Nucleus accumbens (tissue), 56 donors: ENCODE measurements at places on chromosomes 13 and 19.

DNA sequence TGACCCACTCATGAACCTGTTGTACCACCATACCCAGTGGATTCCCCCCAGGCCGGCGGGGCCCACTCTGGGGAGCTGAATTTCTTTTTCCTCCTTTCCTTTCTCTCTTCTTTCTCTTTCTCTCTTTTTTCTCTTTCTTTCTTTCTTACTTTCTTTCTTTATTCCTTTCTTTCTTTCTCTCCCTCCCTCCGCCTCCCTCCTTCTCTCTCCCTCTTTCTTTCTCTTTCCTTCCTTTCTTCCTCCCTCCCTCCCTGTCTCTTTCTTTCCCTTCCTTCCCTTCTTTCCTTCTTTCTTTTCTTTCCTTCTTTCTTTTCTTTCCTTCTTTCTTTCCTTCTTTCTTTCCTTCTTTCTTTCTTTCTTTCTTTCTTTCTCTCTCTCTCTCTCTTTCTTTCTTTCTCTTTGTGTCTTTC, 327.7 kb downstream of the ZNF536 start:
- DNase-seq: no peak

- DNase-seq: no peak
Observed at GRCh38 chr19:31974941-31975340, 370.5 kb upstream of the ZNF507 start.

DNA sequence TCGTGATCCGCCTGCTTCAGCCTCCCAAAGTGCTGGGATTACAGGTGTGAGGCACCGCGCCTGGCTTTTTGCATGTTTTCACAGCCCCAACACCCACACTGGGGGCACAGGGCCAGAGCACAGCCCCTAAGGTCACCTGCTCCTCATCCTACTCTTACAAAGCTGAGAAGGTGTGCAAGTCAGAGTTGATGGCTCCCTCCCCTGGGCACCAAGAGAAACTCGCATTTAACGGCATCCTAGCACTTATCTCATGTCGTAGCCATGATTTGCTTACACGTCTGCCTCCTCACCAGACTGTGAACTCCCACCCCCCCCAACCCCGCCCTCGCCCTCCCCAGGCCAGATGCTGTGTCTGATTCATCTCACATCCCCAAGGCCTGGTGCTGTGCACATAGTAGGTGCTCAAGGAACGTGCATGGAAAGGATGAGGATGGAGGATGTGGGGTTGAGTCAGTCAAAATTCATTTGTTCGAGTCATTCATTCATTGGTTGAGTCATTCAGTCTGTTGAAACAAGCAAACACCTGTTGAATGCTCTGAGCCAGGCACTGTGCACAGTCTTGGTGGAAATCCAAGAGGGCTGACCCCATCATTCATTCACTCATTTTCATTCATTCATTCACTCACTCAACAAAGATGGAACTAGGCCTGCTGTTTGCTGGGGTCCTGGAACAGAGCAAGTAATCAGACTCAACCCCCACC, 11.3 kb downstream of the SHANK1 start:
- DNase-seq: no peak

DNA sequence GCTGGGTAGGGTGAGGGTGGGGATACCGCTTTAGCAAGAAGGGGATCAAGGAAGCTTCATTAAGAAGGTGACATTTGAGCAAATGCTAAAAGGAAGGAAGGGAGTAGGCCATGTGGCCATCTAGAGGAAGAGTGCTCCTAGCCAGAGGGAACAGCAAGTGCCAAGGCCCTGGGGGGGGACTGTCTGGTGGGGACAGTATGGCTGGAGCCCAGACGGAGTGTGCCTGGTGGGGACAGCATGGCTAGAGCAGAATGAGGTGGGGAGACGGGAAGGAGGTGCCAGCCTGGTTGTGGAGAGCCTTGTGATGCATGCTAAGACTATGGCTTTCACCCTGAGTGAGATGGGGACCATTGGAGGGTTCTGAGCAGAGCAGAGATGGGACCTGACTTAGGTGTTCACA, 2.1 kb upstream of the TGFB1 start:
- no peak for DNase-seq

GRCh38 chr13:35512271-35512920, 35.9 kb upstream of the MAB21L1 start:
- no peak for DNase-seq

DNA sequence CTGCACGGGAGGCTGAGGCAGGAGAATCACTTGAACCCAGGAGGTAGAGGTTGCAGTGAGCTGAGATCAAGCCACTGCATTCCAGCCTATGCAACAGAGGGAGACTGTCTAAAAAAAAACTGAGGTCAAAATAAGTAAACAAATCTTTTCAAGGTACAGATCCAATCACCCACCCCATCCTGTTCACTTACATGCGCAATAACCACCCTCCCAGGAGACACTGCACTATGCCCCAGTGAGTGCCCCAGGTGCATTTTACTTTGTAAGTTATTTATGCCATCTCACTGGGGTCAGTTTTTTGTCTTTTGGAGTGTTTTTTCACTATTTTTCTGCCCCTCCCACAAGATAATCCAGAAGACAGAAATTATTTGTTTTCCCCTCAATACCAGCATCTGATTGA, 6.9 kb upstream of the ZNF253 start:
- no peak for DNase-seq

GRCh38 chr19:33100894-33101644, 20.1 kb downstream of the GPATCH1 start:
- DNase-seq: no peak
